ENCODE measurements at places on chromosomes 1 and 21.

DNA sequence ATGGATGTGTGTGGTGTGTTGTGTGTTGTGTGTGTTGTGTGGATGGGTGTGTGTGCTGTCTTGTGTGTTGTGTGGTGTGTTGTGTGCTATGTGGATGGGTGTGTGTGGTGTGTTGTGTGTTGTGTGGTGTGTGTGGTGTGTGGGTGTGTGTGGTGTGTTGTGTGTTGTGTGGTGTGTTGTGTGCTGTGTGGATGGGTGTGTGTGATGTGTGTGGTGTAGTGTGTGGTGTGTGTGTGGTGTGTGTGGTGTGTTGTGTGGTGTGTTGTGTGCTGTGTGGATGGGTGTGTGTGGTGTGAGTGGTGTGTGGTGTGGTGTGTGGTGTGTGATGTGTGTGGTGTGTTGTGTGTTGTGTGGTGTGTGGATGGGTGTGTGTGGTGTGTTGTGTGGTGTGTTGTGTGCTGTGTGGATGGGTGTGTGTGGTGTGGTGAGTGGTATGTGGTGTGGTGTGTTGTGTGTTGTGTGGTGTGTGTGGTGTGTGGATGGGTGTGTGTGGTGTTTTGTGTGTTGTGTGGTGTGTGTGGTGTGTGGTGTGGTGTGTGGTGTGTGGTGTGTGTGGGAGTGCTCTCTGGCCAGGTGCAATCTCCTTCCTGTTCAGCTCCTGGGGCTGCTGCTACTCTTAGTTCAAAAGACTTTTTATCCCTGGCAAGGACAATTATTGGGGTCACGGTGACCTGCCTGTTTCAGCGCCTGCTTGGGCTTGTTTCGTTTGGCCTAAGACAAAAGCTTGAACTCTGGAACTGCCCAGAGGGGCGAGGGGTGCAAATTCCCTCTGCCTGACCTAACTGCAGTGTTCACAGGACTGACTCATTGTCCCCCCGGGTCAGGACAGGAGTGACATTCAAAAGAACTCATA lies 101.1 kb downstream of the UBIAD1 start:
- no peak for DNase-seq

GRCh38 chr1:236518322-236518721 lies 5.5 kb upstream of the LGALS8 start:
- no peak for DNase-seq

GRCh38 chr1:162912061-162912667 lies 51.2 kb upstream of the CCDC190 start:
- no peak for DNase-seq

DNA sequence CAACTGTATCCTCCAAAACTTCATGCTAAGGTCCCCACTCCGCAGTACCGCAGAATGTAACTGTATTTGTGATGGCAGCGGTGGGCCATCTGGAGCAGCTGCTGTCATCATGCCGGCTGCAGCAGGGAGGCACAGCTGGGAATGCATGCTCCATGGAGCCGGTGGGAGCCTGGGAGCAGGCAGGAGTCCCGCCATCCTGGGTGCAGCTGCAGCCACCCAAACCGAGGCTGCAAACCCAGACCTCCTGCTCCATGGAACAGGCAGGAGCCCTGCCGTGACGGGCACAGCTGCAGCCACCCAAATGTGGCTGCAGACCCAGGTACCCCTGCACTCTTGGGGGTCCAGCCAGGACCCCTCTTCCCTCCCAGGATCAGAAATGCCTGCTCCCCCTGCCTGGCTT lies 80.3 kb downstream of the SCMH1 start:
- DNase-seq = no peak

DNA sequence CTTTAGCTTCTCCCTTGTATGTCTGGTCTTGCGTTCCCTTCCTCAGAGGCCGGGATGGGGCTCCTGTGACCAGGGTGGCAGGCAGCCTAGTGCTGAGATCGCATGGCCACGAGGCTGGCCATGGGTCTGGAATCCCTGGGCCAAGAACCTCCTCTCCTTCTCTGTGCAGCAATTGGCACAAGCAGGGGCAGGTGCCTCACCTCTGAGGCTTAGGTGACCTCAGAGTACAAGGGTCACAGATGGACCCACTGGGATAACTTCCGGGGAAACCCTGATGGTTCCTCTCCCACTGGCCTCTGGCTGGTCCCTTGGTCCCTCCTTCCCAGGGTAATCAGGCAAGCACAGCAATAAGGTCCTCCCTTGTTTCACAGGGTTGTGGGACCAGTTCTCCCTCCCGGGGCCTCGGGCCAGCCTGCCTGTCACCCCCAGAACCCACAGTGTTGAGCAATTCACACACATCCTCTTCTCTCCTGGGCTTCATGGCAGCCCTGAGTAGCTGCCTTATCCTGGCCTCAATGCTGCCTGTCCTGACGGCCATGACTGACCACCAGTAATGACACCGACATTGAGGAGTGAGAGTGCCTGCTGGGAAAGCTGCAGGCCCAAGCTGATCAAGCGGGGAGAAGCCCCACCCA lies 38.6 kb downstream of the BMP8A start:
- no peak for DNase-seq

DNA sequence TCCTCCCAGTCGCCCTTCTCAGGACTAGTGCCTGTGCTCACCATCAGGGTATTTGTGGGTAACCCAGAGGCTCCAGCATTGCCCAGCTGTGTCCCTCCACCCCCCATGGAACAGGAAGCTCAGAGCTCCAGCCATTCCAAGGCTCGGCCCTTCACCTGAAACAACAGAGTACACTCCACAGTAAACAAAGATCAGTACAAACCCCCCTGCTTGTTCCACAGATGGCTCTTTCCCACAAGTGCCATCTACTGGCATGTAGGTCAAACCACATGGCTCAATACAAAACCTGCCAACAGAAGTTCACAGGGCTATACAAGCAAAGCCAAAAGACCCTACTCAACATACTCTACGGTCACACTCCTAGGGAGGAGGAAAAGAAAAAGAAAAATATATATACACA lies 258.7 kb downstream of the AGBL4 start:
- DNase-seq = no peak
